ENCODE measurements at places on chromosomes 3 and 15.
A peak's percentile ranks its signal among the peaks of the same experiment; 100 is the strongest.

DNA sequence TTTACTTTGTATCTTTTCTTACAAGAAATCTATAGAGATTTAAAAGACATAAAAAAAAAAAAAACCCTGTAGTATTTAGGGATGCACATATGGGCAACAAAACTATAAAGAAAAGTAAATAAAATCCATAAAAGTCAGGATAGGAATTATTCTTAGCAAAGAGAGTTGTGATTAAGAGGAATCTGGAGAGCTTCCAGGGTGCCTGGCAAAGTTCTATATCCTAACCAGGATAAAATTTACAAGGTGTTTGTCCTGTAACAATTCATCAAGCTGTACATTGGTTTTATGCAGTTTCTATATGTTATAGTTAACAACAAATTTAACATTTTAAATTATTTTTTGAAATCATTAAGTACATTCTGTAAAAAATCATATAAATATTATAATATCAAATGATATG, 7.9 kb downstream of the SECISBP2L start:
- DNase-seq, result no peak

DNA sequence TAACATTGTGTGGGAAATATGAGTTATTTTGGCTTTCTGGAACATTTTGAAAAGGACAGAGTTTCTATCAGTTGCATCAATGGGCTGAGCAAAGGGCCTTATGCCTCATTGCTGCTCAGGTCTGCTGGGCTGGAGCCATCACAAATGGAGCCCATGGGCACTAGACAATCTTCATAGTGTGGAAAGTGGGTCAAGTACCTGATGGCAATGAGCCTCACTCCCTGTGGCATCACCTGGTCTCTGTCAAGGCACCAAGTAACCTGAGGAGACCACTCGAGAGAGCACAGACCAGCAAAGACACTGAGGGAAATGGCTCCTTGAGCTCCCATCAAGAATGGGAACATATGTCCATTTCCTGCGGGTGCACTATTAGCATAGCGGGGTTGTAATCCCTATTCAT, 96.7 kb upstream of the PPP2R3A start:
- DNase-seq, result no peak

GRCh38 chr15:67790610-67791319, 34.5 kb upstream of the SKOR1 start:
- DNase-seq, result no peak

- no peak for DNase-seq
Measured at GRCh38 chr3:18153571-18154173, 271.5 kb downstream of the SATB1 start.

- no peak for DNase-seq
Measured at GRCh38 chr15:31447931-31448634, 121.4 kb downstream of the KLF13 start.

GRCh38 chr3:45950686-45951600, 7.7 kb downstream of the CXCR6 start:
- peak; percentile 69 for DNase-seq

DNA sequence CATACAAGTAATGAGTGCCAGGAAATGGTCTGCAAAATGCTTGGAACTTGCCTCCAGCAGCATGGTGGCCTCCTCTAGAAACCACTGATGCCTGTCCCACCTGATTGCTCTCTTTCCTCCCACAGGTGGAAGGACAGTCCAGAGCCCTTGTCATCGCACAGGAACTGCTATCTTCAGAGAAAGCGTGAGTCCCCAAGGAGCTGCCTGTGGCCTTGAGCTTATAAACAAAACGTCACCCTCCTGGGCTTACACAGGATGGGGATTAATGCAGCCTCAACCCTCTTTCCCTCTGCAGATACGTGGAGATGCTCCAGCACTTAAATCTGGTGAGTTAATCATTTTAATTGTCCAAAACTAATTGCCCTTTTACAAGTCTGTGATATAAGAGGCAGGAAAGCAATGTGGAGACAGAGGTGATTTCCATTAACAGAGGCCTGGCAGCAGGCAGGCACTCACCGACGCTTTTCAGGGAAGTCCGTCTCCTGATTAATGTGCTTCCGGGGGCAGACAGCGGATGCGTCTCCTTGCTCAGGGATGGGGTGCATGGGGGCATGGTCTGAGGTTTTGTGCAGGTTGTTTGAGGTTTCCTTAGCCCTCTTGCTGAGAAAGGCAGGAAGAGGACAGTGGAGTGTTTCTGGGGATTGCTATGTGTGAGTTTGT, 61.8 kb downstream of the FGD5 start:
- no peak for DNase-seq

DNA sequence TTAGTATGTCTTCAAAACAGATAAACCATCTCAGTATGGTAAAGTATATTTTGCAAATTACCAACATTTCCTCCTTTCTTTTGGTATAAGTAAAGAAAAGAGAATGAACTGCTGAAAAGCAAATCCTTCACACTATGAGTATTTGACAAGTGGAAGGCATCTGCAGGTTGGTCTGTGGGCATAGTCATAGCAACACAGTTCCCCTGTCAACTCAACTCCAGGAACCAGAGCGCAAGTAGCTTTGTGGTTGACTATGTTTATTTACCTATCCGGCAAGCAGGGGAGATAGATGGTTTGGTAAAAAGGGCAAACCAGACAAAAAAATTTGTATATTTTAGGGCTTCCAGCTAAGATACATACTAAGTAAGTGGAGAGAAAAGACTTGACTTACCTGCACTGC, 88.3 kb upstream of the PPIB start:
- no peak for DNase-seq

DNA sequence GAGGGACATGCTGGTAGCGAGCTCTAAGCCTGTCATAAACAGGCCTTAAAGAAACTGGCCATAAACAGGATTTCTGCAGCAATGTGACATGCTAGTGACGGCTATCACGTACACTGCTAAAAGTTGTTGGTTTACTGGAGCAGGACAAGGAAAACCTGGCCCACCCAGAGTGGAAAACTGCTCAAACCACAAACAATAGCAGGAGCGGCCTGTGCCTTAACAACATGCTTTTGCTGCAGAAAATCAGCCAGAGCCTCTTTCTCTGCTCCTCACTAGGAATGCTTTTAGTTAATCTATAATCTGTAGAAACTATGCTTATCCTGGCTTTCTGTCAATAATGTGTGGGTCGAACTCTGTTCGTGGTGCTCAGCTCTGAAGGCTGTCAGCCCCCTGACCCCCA, 202.9 kb upstream of the UBE3A start:
- no peak for DNase-seq

DNA sequence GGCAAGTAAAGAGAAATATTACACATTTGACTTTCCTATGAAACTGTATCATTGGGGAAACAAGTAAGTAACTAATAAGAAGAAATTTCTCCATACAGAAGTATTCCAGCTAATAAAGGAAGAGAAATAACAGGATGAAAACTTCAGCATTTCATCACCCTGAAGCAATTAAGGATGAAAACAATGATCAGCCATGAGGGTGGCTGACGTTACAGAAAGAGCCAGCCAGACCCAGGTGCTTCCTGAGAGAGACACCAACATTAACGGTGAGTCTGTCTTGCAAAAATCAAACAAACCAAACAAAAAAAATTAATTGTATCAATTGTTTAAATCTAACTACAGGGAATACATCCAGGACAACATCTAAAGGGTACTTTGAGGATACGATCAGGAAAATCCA, 190.0 kb downstream of the ARRDC4 start:
- no peak for DNase-seq

GRCh38 chr15:90596943-90597342, 67.2 kb downstream of the CRTC3 start:
- DNase-seq, result no peak

- peak; percentile 60 for DNase-seq
Measured at GRCh38 chr3:138935863-138936740, 10.8 kb downstream of the FOXL2 start.

- no peak for DNase-seq
Measured at GRCh38 chr3:7545334-7545733, 684.4 kb downstream of the GRM7 start.

- no peak for DNase-seq
Measured at GRCh38 chr3:38111201-38111600, 25.7 kb downstream of the ACAA1 start.

GRCh38 chr3:33717616-33717865, 513 bp downstream of the CLASP2 start:
- DNase-seq, result peak; percentile 58

GRCh38 chr3:190618330-190619030, 104.6 kb downstream of the IL1RAP start:
- DNase-seq, result no peak

DNA sequence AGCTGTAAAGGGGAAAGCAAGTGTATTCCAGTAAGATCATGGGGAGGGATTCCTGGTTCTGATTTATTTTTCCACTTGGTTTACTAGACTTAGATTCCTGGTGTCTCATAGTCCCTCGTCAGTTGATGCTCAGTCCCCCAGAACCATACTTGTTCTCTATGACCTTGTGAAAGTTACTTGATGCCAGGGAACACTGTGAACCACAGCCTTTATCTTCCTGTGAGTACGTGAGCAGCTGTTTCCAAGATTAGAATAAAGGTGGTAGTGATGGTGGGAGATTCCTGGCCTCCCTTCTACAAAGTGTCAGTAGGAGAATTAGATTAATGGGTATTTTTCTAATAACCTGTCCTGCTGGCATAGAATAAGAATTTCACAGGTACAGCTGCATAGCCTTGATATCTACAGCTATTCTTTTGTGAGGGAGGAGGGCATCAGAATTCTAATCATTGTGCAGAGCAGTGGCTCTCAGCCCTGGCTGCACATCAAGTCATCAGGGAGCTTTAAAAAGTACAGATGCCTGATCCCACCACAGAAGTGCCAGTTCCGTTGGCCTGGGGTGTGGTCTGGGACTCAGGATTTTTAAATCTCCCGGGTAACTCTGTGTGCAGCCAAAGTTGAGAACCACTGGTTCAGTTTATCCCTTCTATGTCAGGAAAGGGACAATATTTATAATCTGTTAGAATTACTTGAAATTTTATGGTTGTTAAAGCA, 20.0 kb downstream of the GPD1L start:
- DNase-seq, result no peak

- no peak for DNase-seq
Measured at GRCh38 chr3:2303566-2303965, 204.9 kb downstream of the CNTN4 start.

GRCh38 chr15:87736891-87737389, 519.6 kb downstream of the NTRK3 start:
- no peak for DNase-seq

DNA sequence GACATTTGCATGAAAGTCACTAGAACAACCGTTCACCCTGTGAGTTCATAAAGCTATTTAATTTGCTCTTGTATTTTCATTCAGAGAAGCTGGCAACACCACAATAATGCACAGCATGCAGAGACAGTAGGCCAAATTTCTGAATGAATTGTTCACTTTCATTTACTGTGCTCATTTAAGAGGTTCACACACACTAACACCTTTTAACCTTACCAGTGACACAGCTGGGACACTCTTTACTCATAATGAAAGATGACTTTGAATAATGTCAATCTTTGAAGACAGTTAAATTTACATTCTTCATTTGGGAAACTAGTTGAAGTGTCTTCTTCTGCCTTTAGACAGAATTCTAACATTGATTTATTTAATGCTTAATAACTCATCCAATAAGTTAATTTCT, 95.7 kb downstream of the ROBO1 start:
- DNase-seq, result no peak

- DNase-seq, result peak; percentile 5
Measured at GRCh38 chr3:109532257-109533216, 195.2 kb upstream of the DPPA4 start.

GRCh38 chr3:128553560-128553959, 60.6 kb upstream of the GATA2 start:
- DNase-seq, result no peak

DNA sequence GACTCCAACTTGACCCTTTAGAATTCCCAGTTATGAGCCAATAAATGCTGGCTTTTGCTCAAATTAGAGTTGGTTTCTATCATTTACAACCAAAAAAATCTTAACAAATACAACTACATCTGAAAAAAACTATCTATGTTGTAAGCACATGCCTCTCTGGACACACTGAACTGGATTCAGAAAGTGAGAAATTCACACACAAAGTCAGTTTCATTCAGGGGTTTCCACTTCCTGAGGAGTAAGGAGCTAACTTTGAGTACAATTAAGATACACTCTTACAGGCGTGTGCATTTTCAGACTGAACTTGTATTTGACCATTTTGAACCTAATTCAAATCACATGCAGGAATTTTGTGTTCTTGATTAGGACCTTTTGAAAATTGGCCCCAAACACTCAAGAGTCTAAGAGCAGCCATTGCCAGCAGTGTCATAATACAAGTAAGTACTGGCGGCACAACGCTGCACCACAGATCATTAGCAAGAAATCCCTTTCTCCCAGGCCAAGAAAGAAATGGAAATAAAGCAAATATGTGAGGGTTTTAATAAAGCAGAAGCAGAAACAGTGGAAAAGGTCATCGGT, 31.2 kb downstream of the LINS1 start:
- no peak for DNase-seq

DNA sequence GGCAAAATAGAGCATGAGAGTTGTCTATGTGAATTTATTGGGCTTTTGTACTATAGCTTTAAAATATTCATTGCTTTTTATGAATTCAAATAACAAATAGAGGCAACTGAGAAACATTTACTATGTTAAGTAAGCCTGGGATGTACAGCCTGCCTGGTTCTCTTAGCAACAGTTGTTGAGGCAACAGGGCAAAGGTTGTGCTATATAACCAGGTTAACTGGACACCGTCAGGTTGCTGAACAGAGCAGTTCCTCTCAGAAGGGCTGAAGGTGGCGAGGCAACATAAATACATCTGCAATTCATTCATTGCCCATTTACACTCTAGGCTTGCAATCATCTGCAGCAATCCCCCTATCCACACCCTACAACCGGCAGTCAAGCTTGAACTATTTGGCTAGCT, 78.2 kb downstream of the GTF2E1 start:
- DNase-seq, result no peak

- DNase-seq, result no peak
Measured at GRCh38 chr3:39849992-39850715, 40.7 kb downstream of the MYRIP start.

DNA sequence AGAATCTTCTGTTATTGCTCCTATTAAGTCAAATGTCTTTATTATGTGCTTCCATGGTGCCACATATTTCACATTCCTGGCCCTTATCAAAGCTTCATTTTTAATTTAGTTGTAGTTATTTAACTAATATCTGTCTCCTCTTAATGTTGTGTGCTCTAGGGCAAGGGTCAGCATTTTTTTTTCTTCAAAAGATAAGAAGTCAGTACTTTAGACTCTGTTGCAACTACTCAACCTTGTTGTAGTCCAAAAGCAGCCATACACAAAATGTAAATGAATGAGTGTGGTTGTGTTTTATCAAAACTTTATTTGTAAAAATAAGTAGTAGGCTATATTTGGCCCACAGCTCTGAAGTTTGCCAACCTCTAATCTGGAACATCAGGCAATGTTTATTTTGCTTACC, 394.7 kb upstream of the CBLB start:
- DNase-seq, result no peak

GRCh38 chr3:49148159-49148558, 15.3 kb upstream of the LAMB2 start:
- DNase-seq, result no peak

GRCh38 chr3:194259982-194260766, 91.0 kb downstream of the CPN2 start:
- no peak for DNase-seq

DNA sequence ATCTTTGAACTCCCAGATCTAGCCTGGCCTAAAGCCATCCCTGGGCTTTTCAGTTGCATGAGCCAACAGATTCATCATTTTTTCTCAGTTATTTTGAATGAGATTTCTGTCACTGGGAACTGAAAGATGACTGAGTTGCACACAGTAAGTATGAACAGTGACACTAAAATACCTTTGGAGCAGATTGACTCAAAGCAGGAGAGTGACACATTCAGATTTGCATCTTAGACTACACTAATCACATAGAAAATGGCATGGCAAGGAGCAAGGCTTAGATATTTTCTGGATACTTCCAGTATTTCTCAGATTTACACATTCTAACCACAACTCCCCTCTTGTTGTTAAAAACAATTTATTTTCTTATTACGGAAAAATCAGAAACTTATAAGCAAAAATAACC, 32.8 kb downstream of the SEC62 start:
- DNase-seq, result no peak
